Stimulated activated CD8-positive, alpha-beta memory T cell treated with anti-CD3 and anti-CD28 coated beads, Interleukin-7, amount 100 ng/mL, for 1 hour (primary cell): ENCODE measurements at places on chromosomes 2 and 18.

DNA sequence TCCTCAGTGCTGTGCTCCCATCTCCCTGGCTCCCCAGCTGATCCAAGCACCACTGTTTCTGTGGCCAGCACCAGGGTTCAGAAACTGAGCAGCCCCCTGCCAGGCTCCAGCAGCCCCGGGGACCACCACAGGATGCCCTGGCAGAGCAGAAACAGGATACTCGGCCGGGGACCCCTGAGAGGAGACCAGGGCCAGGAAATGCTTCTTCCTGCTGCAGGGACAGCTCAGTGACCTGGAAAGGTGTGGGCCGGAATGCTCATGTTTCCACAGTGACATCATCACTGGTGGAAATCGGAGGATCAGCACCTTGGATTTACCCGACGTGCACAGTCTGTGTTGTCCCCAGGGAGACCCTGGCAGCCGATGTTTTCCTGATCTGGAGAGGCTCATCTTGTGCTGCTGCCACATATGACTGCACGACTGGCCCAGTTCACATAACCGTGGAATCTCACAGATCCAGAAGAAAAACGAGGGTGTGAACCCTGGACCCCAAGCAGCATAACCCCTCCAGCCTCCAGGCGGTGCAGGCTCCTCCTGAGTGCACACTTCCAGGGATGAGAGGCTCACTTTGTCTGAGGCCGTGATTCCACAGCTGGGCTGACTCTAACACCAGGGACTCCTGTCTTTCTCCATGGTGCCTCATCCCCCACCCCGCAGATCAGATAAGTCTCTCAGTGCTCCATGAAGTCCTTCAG is 58.0 kb downstream of the DDX1 start:
- DNase-seq, result no peak

GRCh38 chr2:236309669-236310029 is 45.4 kb upstream of the ASB18 start:
- DNase-seq, result no peak

- no peak for DNase-seq
Observed at GRCh38 chr18:9792565-9793245, 84.6 kb downstream of the RAB31 start.

DNA sequence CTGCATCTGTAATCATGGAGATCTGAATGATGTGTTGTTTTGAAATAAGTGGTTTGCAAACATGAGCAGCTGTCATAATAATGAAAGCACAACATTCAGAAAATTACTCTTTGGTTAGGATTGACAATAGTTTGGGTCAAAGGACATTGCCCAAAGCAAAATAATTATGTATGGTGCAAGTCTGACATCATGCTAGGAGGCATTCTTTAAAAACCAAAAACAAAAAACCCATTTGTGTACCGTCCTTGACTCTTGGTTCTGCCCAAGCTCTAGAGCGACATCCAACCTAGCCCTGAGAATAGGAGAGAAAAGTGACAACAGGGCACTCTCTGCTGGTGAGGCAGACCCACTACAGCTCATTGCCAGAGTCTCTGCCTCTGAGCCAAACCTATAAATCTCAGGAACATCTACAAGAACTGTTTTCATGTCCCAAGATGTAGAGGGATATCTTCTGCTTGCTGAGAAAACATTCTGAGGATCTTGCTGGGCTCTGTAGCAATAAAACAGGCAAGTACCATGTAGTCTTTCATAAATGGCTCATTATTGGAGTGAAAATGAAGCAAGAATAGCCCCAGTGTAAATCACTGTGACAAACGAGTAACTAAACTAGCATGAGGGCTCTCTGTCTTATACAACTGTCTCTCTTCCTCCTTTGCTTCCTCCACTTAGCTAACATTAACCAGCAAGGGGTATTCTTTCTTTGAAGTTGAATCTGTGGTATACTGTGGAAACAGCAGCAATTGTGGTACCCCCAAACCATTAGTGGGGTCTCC is 266.8 kb upstream of the CXCR4 start:
- DNase-seq, result no peak

DNA sequence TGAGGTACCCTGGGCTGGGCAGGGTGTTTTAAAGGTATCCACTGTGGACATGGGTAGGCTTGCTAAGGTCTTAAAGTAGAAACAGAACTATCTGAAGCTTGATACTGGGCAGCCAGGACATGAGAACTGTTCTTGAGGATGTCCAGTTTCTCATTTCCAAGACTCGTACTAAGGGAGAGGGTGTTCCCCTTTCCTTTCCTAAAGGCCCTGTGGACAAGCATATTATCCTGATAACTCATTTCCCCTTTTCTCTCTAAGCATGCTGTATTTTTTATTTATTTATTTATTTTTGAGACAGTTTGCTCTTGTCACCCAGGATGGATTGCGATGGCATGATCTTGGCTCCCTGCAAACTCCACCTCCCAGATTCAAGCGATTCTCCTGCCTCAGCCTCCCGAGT is 273.6 kb downstream of the PRKCE start:
- no peak for DNase-seq
